Thoracic aorta (tissue), 2 donors: ENCODE measurements at places on chromosomes 7 and 10. TPM values are rescaled to one million over a fixed set of nuclear protein-coding genes. Genes with fewer than 3 reads are reported as not detected.

GRCh38 chr10:29353887-29354561 is 65.2 kb downstream of the LYZL1 start:
- DNase-seq = no peak

DNA sequence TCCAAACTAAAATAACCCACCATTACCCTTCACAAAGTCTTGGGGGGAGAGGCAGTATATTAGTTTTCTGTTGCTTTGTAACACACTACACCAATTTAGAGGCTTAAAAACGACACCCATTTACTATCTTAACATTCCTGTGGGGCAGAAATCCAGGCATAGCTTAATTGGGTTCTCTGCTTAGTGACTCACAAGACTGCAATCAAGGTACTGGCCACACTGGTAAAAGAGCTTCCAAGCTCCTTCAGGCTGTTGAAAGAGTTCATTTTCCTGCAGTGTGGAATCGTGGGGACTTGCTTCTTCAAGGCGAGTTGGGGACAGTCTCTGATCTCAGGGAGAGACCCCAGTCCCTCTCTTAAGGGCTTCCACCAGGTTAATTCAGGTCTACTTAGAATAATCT is 139.1 kb downstream of the XPNPEP1 start:
- DNase-seq = no peak

DNA sequence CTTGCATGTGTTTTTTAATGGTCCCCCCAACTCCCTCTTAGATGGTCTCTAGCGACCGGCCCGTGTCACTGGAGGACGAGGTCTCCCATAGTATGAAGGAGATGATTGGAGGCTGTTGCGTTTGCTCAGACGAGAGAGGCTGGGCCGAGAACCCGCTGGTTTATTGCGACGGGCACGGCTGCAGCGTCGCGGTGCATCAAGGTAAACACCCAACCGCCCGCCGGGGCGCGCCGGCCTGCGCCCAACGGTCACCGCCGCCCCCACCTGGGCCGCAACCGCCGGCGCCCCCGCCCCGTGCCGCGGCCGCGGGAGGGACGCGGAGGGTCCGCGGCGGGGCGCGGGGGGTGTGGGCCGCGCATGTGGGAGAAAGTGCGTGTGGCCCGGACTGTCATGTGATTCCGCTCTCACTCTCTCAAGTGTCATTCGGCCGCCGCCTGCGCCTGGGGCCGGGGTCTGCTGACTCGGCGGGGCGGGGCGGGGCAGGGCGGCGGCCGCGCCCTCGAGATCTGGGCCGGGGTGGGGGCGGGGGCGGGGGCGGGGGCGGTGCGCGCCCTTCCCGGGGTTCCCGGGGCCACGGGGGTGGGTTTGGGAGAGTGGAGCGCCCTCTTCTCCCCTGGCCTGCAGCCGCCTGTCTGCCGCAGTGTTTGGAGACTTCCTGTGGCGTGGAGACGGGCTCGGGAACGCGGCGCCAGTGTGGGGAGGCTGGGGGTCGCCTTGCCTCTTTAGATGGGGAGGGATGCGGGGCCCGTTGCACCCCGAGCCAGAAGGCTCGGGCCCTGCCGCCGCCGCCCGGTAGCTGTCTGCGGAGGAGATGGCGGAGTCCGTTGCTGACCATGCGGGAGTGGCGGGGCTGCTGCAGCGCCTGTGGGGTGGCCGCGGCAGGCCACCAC is 817 bp downstream of the MLLT10 start:
- DNase-seq = no peak

- no peak for DNase-seq
Measured at GRCh38 chr10:122373108-122373507, 1.4 kb upstream of the PLEKHA1 start.

- DNase-seq = no peak
Measured at GRCh38 chr7:92095380-92095779, 38.9 kb downstream of the CYP51A1 start.

GRCh38 chr10:53957401-53957800 is 843.6 kb downstream of the PCDH15 start:
- no peak for DNase-seq

DNA sequence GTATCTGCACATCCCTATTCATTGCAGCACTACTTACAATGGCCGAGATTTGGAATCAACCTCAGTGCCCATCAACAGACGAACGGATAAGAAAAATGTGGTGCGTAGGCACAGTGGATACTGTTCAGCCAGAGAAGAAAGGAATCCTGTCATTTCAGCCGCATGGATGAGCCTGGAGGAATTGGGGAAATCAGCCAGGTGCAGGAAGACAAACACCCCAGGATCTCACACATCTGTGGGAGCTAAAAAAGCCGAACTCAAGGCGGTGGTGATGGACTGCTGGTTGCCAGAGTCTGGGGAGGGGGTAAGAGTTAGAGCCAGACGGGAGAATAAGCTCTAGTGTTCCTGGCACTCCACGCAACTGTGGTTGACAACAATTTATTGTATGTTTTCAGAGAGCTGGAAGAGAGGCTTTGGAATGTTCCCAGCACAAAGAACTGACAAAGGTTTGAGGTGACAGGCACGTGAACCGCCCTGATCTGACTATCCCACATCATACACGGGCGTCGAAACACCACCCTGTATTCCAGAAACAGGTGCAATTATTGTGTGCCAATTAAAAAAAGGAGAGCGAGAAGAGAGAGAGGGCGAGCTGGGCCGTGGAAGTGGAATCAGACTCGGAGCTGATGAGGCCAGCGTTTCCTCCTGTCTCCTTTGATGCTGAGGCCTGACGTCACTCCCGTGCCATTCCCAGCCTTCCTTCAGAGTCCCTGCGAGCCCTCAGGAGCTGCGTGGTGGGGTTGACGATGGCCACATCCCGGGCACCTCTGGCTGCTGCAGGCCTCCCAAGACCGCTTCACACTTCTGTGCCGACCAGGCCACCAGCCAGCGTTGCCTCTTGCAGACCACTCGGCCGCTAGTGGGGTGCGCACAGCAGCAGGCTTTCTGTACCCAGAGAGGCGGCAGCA is 189.5 kb downstream of the DNAJB6 start:
- no peak for DNase-seq

DNA sequence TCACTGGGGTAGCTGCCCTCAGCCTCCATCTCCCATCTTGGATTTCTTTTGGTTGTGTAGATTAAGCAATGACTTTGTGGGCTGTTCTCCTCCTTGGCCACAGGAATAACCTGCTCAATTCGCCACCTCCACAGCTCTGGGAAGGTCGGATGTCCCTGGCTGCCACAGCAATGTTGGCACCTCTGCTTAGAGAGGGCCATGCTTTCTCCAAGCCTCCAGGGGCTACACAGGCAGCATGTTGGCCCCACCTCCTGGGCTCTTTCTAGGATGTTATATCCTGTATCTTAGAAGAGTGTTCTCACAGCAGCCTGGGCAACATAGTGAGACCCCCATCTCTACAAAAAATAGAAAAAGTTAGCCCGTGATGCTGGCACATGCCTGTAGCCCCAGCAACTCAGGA is 35.4 kb upstream of the FXYD4 start:
- no peak for DNase-seq

GRCh38 chr7:108461840-108462239 is 5.6 kb upstream of the NRCAM start:
- DNase-seq = no peak

- no peak for DNase-seq
Measured at GRCh38 chr7:51970961-51971665, 654.5 kb upstream of the COBL start.

DNA sequence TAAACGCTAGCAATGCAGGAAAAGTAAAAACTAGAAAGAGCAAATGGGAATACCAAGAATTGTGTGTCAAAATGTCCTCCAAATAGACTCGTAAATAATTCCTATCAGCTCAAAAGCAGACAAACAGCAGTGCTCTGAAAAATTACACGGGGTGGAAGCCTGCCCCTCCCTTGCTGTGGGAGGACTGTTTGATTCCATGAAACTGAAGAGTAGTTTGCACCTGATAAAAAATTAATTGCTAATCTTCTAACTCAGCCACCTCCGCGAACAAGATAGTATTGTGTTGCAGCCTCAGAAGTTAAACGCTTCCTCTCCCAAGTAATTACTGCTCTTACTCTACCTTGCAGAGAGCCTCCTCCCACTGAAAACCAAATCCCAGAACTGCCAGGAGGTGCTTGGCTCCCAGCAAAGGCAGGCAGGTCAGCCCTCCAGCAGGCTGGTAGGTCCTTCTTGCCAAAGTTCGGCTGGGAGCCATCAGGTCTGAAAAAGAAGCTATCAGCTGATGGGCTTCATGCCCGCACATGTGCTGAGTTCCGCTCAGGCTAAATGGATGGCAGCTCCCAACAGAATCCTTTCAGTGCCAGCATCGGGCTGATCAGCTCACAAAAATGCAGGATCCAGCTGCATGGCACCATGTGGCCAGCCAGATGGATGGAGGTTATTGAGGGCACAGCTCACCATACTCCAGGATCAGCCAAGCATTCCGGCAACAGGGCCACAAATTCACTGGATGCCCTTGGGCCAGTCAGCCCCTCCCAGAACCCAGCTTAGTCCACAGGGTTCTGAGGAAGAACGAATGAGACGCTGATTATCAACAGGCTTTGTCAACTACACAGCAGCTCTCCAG is 37.1 kb downstream of the MAD1L1 start:
- no peak for DNase-seq

DNA sequence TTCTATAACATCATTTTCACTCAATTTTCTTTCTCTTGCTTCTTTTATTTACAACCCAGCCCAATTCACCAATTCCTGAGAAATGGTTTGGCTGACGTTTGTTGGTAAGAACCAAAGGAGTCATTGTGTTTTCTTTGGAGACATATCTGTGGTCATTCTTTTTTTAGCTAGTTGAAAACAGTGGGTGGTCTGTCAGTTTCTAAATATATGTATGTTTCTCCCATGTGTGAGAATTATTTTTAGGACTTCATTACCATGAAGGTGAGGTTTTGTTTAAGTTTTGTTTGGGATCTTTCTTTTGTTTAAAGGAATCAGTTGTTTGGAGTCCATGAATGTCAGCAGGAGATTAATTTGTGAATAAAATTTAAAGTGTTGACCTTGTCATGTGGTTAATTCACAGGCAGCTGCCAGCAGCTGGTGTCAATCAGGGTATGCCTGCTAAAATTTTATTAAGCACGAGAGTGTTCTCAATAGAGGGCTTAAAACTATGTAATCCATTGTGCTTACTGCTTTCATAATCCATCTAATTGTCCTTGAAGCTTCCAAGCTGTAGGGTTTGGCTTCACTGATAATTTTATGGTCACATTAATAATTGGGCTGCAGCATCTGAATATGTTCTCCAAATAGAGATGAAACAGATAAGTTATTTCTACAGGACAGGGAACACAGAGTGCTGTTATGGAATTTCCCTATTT is 38.7 kb downstream of the INSYN2A start:
- no peak for DNase-seq

DNA sequence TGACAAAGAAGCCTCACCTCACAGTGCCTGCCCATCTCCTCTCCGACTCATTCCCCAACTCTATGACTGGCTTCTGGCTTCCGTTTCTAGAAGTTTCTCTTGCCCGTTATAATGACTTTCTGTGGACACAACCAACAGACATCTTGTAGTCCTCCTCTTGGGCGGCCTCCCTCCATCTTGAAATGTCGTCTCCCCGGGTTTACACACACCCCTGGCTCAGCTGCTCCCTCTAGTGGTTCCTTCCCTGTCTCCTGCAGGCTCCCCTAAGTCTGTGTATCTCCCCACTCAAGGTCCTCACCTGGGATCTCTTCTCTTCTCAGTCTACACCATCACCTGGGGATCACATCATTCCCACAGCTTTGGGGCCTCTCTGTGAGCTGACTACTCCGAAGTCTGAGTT is 123.4 kb upstream of the NEBL start:
- DNase-seq = no peak

The BAZ1B gene
- total RNA-seq = 65.3 TPM

The HTR5A gene
- not detected for total RNA-seq

The IFIT1 gene
- total RNA-seq = 9.0 TPM

The CACNB2 gene
- total RNA-seq = 56.7 TPM
